ENCODE measurements at places on chromosomes 5 and 9.
A peak's percentile ranks its signal among the peaks of the same experiment; 100 is the strongest.

DNA sequence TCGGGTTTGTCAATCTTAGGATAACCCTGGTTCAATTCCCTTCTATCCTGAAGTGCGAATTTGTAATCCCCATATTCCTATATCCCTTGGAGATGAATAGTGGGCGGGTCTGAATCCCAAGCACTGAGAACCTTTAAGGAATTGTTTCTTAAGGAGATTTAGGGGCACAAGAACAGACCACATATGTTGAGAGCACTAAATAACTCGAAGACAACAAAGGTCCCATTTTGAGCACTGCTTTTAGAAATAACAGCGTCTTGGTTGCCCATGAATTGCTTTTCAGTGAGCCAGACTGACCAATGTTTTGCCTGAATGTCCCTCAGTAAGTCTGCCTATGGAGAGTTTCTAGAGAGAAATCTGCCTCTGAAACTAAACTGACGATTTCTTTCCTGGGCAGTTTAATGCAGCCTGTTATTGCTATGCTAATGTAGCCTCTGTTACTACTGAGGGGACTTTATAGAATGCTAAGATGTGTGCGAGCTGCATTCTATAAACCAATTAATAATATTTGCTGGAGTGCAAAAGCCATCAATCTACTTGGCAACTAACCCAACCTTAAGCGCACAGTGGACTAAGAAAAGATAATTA is 445.0 kb upstream of the DMAC1 start:
- DNase-seq: no peak

- no peak for DNase-seq
Measured at GRCh38 chr9:33903157-33903780, 86.3 kb downstream of the UBE2R2 start.

DNA sequence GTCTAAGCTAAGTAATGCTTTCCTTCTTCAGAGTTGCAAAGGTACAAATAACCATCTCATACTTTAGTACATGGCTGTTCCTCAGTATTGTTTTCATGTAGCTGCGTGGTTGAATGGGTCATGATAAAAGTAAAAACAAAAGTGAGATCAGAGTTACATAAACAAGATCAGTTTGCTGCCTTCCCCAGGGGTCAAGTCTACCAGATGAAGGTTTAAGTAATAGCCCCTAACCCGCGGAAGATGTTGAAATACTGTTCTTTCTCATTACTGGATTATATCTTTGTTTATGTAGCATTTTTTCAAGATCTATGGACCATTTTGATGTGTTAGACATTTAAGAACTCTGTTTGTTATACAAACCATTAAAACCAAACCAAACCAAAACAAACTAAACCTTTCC is 34.1 kb upstream of the ARRDC3 start:
- DNase-seq: no peak

DNA sequence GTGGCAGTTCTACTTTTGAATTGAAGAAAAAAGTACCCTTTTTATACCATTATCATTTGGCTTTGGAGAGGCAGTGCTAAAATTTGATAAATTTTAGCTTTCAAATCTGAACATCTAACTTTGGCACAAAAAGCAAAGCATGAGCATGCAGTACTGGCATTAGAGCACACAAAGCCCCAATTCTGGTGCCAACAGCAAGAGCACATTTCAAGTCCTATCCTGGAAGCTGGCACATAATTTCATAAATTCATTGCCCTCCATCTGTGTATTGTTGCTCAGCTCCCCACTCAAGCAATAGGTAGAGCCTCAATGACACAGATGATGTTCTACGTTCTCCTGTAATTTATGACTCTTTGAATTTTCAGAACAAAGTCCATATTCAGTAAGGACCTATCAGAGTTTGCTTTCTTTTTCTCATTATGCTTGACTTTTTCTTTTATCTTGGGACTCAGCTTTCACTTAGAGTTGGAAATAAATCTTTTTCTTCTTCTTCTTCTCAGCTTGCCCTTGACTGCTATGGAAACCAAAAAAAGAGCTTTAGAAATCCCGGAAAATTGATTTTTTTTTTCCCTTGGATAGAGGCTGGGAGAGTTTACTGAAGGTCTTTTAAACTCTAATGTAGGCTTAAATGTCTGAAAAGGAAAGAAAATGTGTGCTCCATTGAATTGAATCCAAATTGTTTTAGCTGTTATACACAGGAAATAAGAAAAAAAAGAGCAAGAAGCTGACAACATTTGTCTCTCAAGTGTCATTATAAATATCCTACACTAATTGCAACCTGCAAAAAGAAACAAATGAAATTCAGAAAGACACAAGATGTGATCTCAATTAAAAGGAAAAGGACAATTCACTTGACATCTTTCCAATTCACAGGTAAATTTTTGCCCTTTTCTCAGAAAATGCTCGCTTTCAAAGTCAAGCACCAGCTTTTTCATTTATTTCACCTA is 380.8 kb upstream of the CDH18 start:
- no peak for DNase-seq

DNA sequence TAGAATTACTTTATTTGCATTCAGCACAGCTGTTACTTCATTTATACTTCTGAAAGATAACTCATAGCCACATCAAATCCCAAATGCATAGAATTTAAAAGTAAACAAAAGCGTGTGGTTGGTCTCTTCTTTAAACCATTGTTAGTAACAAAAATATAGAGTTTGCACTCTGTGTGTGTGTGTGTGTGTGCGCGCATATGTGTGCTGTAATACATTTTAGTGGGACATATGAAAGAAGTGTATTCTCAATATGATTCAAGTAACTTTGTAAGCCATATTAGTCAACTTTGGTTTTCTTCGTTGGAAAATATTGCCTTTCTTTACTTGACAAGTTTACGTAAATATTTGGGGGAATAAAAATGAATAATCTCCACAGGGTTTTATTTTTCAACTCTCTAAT is 106.1 kb upstream of the PRRC1 start:
- DNase-seq: no peak

- DNase-seq: no peak
Measured at GRCh38 chr5:32458880-32459495, 14.4 kb upstream of the ZFR start.

GRCh38 chr5:32207355-32207634 is 33.2 kb upstream of the GOLPH3 start:
- DNase-seq: no peak

- peak; percentile 59 for DNase-seq
Measured at GRCh38 chr9:91395553-91396471, 27.8 kb downstream of the NFIL3 start.

DNA sequence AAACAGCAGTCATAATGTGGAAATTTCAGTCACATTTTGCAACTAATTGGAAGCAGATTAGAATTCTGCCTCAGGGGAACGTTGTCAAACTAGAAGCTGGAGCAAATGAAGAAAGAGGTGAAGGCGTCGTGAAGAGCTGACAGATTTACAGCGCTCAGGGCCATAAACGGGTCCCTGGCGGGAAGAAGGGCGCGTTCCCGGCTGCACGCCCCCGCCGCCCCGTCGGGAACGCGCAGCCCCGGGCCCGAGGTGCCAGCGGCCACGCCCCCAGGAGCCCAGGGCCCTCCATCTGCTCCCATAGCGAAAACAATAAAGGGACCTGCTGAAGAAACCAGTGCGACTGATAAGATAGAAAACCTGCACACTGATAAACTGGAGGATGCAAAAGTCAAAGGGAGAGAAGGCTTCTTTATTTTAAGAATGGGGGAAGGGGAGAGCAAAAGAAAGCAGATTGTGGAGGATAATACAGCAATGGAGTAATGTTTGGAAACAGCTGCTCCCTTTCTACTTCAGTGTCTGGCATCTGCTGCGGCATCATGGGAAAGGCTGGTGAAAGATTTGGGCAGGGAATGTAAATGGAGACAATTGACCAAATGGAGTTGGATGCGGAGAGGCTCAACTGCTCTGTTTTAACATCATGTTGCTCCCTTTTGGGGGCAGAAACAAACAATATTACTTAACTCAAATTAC is 11.1 kb downstream of the ZNF608 start:
- no peak for DNase-seq

DNA sequence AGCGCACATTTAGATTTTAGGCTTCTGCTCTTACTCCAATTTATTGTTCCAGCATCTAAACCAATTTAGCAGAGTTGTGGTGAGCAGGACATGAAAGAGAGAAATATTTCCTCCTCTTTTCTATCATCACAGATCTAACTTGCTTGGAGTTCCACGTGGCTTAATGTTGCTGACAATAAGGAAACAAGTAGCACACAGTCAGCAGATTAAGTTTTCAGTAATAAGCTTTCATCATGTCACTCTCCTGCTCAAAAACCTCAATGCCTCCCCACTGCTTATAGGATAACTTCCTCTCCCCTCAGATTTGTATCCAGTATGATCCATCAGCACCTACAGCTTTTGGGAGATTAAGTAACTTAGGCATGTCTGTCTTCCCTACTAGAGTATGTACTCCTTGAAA is 10.4 kb upstream of the SSBP2 start:
- no peak for DNase-seq

- peak; percentile 78 for DNase-seq
Measured at GRCh38 chr9:129482521-129483414, 138.1 kb downstream of the C9orf50 start.

- no peak for DNase-seq
Measured at GRCh38 chr5:151676719-151677118, 10.0 kb downstream of the SPARC start.

DNA sequence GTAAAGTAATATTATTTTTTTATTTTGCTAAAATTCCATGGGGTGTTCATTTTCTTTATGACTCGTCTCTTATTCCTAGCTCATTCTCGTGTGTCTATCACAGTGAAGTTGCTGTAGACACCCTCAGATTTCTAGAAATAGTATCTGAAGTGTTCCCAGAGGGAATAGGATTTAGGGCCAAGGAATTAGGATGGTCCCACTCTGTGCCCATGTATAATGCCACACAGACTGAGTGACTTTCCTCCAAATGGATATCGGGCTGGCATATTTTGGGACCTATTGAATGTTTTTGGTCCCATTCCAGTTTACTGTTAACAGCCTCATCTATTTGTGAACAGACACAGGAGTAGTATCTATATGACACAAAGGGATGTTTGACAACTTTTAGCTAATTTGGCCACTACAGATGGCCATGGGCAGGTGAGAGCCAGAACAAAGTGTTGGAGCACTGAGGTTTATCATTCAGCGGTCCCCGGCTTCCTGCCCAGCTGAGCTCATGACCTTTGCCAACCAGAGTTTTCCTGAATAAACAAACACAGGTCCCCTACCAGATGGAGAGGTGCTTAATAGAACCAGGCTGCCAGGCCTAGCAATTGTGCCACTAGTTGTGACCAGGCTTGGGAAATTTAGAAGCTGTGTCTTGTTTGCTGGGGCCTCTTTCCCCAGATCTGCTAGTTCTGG is 46.9 kb downstream of the MAP1B start:
- no peak for DNase-seq
